ENCODE measurements at places on chromosomes 11 and 22.

DNA sequence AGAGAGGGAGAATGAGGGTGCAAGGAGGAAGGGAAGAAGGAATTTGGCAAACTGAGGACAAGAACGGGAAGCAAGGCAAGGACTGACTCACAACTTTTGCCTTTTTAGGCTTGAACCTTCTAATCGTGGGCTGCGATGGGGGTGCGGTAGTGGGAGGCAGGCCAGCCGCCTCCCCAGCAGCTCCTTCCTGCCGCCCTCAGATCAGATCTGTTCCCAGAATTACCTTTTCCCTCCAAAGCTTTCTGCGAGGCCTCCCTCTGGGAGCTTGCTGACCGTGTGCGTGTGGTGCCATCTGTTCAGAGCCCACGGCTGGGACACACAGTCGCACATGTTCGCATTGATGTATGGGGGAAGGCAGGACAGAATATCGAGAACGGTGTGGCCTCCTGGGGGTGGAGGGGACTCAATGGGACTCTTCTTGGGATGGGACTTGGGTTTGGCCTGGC lies 86.9 kb upstream of the PARVA start:
- DNase-seq, result no peak

DNA sequence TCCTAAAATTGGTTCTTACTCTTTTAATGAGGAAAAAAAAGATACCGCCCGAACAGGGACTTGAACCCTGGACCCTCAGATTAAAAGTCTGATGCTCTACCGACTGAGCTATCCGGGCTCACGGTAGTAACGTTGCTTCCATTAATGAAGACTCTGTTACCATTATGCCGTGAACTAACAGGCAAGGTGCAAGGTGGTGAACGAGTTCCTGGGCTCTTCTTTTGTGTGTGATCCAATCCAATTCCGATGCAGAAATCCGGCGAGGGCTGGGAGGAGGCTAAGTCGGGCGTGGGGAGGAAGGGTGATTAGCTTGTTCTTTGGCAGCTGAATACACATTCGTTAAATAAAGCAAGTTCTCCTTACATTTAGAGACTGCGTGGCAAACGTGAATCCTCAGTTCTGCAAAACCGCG lies 49.0 kb downstream of the OR4D9 start:
- peak; percentile 66 for DNase-seq

DNA sequence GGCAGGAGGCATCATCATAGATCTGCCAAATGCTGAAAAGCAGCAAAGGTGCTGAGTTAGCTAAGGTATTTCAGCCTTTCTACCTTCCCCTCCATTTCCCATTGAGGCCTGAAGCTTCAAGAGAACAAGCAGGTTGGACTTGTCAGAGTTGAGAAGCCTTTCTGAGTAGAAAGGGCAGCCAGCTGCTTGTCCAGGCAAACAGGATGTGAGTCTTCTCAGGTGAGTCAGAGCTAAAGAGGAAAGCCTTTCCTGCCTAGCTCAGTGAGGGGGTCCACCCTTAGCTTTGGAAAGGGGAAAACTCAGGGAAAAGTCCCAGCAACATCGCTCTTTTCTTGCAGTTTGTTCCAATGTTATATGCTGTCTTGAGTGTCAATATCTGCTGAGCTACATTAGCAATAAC lies 13.2 kb upstream of the MPZL2 start:
- no peak for DNase-seq

- no peak for DNase-seq
Measured at GRCh38 chr11:9276571-9276970, 11.4 kb upstream of the DENND5A start.

DNA sequence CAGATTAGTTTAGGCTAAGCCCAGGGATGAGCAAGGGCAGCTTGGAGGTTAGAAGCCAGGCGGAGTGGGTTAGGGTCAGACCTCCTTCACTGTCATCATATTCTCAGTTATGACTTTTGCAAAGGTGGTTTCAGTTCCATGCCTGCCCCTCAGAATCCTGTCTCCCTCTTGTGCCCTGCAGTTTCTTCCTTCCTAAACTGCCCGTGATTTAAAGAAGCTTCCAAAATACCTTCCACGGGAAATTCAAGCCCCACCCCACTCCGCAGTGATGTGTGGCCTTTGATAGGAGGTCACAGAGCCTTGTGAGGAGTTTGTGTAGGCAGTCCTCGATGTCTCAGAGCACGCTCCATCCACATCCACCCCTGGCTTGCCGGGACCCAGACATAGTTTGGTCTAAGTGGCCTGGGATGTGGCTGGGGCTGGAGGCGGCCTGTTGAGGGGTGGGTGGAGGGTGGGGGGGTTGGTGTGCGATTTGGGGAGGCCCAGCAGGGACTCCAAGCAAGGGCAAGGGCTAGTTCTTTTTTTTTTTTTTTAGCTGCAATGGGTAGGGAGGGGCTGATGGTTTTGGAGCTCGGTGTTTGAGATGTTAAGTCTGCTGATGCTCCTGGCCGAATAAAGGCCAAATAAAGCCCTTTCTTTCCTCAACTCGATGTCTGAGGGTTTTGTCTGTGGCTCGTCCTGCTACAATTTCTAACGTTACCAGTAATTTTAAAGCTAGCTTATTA lies 1.6 kb upstream of the IFITM1 start:
- DNase-seq, result no peak

DNA sequence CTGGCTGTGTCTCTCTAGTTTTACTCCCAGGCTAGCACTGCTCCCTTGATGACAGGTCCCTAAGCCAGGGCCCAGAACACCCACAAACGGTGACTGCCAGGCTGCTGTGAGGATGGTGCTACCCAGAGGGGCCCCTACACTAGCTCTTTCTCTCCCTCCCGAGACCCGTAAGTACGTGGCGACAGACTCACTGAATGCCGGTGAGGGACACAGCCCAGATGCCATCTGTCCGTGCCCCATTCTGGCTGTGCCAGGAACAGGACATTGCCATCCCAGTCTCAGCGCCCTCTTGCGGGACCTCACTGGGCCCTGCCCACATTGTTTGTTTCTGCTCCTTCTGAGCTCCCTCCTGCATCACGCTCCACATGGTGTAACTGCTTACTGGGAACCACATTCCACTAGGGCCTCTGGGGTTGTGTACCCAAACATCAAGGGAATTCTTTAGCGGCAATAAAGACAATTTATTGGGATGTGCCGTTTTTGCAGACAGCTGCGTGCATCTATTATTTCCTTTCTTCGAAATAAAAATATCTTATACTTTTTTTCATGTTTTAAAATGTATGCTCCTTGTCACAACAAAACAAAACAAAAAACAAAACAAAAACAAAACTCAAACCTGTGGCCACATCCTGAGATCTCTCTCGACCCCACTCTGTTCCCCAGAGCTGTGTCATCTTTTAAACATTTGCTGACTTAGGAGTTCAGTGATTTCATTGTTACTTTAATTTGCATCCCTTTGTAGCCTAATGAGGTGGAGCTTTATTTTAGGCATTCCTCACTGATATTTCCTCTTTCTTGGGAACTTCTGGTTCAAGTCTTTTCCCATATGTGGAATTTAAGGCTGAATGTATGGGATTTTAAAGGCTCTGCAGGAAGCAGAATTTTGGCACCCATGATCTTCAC lies 4.4 kb upstream of the TPCN2 start:
- DNase-seq, result peak; percentile 28
